Aortic smooth muscle cell (primary cell): ENCODE measurements at places on chromosomes 16 and 17. TPM values are rescaled to one million over a fixed set of nuclear protein-coding genes. Genes with fewer than 3 reads are reported as not detected.

Gene CLDN9
- total RNA-seq: not detected in 2 replicates

Gene ATP2A3
- 0.79 and 2.0 TPM in 2 replicates for total RNA-seq

Gene LDHD
- 0.26 and 0.31 TPM in 2 replicates for total RNA-seq

Gene ITGAD
- total RNA-seq: not detected in 2 replicates

Gene CENPV
- total RNA-seq: 7.0 and 7.3 TPM in 2 replicates

Gene MILR1
- total RNA-seq: 16.3 and 18.9 TPM in 2 replicates

Gene G6PC1
- total RNA-seq: not detected in 2 replicates

Gene KRTAP4-5
- not detected in 2 replicates for total RNA-seq

Gene SLC5A2
- 0.06 TPM in 1 of 2 replicates, not detected in the other for total RNA-seq

Gene TMIGD1
- not detected in 2 replicates for total RNA-seq

Gene COPZ2
- 147 and 185 TPM in 2 replicates for total RNA-seq

Gene CHST5
- total RNA-seq: 0.13 TPM in 1 of 2 replicates, not detected in the other

Gene CCL16
- total RNA-seq: not detected in 2 replicates

Gene ZNF385C
- total RNA-seq: not detected in 2 replicates

Gene EVPLL
- total RNA-seq: not detected in 2 replicates

Gene SLC6A4
- 0.40 and 1.6 TPM in 2 replicates for total RNA-seq

Gene ERAL1
- 13.6 and 15.2 TPM in 2 replicates for total RNA-seq

Gene SMIM36
- total RNA-seq: not detected in 2 replicates

Gene ALOX12B
- not detected in 2 replicates for total RNA-seq

Gene PLK1
- 8.2 and 12.2 TPM in 2 replicates for total RNA-seq

Gene NQO1
- total RNA-seq: 399 and 514 TPM in 2 replicates

Gene RAB11FIP4
- total RNA-seq: 0.19 and 0.40 TPM in 2 replicates

Gene SLFN13
- total RNA-seq: 2.2 and 3.0 TPM in 2 replicates

Gene SMG1
- total RNA-seq: 47.6 and 52.2 TPM in 2 replicates

Gene SNRNP25
- total RNA-seq: 21.2 and 26.8 TPM in 2 replicates

Gene ZNF747
- 8.0 and 9.1 TPM in 2 replicates for total RNA-seq

Gene LGALS9C
- total RNA-seq: not detected in 2 replicates

Gene CNP
- total RNA-seq: 49.6 and 50.6 TPM in 2 replicates

Gene ABCC12
- not detected in 2 replicates for total RNA-seq

Gene PHOSPHO1
- total RNA-seq: 0.12 and 0.66 TPM in 2 replicates

Gene KRTAP4-9
- total RNA-seq: not detected in 2 replicates

Gene RRAD
- 3.2 and 7.7 TPM in 2 replicates for total RNA-seq

Gene ABCA3
- total RNA-seq: 8.4 and 11.1 TPM in 2 replicates

Gene WFDC1
- 29.6 and 32.1 TPM in 2 replicates for total RNA-seq
